ENCODE measurements at places on chromosomes 6 and 20. TPM values are rescaled to one million over a fixed set of nuclear protein-coding genes. Genes with fewer than 3 reads are reported as not detected.

SNAP25 gene
- total RNA-seq = 0.67 TPM

DNA sequence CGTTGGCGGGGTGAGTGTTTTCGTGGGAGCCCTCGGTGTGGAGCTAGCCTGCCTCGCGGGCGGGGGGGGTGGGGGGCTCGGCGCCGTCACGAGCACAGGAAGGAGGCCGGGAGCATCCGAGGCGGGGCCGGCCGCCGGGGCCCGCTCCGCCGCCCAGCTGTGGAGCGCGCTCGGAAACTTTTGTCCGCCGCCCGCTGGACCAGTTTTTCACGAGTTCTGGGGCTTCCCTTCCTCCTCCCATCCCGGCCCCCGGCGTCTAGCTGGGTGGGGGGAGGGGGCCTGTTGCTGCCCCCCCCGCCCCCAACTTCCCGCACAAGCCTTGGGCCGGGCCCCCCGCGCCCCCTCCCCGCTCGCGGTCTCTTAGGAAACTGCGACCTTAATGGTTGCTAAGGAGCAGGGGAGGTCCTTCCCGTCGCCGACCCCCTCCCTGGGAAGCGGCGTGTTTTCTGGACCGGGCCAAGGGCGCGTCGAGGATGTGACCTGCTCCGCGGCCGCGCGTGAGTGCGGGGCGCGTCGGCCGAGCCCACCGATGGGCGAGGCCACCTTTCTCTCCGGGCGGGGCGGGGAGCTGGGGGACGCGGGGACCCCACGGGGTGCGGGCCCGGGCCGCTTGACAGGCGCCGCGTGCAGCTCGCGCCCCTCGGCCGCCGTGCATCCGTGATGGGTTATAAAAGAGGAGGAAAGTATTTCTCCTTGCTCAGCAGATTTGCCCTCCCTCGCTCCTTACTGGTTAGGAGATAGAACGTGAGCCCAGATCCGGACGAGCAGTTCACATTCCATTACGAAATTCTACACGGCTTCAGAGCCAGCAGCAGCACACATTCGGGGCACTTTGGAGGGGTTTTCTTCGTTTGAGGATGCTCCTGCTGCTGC lies 1.4 kb downstream of the RREB1 start:
- peak overlapping the region; percentile 97 for H3K27ac ChIP-seq
- no peaks in the 10 kb centered on the region for H3K27me3 ChIP-seq
- peak; percentile 74 for DNase-seq
- peaks cover 30% of the 10 kb centered on the region for H3K4me1 ChIP-seq

GRCh38 chr20:46122071-46122470 lies 4.0 kb downstream of the CD40 start:
- H3K36me3 ChIP-seq = no peaks in the 10 kb centered on the region
- H3K27me3 ChIP-seq = no peaks in the 10 kb centered on the region
- H3K4me3 ChIP-seq = no peak overlapping the region
- H3K4me1 ChIP-seq = peaks cover 13% of the 10 kb centered on the region
- H3K27ac ChIP-seq = no peak overlapping the region

DNA sequence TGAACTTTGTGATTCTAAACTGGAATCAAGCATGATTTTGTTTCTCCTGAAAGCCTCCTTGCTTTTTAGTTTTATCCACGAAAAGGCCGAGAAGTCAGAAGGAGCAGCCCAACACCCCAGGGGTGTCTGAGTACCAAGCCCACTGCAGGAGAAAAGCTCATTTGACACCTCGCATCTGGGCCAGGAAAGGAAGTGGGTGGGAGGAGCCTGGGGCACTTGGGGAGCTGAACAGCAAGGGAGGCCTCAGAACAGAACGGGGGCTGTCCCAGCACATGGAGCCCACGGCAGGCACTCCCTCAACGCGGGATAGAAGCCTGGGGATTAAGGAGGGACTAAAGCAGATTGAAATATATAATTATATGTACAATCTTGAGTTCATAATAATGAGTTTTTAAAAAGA lies 6.6 kb downstream of the KIF25 start:
- H3K36me3 ChIP-seq = no peaks in the 10 kb centered on the region
- no peaks in the 10 kb centered on the region for H3K27me3 ChIP-seq
- H3K4me3 ChIP-seq = no peak overlapping the region
- no peak for DNase-seq
- H3K27ac ChIP-seq = no peak overlapping the region
- H3K4me1 ChIP-seq = no peaks in the 10 kb centered on the region

DNA sequence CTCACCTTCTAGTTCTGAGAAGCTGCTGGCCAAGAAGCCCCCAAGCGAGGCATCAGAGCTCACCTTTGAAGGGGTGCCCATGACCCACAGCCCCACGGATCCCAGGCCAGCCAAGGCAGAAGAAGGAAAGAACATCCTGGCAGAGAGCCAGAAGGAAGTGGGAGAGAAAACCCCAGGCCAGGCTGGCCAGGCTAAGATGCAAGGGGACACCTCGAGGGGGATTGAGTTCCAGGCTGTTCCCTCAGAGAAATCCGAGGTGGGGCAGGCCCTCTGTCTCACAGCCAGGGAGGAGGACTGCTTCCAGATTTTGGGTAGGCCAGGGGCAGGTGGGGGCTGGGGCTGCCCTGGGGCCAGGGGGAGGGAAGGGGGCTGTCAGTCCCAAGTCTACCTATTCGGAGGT lies 2.3 kb downstream of the MYLK2 start:
- peak overlapping the region; percentile 64 for H3K27ac ChIP-seq
- no peaks in the 10 kb centered on the region for H3K27me3 ChIP-seq
- H3K4me3 ChIP-seq = no peak overlapping the region
- no peak for DNase-seq
- peaks cover 48% of the 10 kb centered on the region for H3K4me1 ChIP-seq

CGAS gene
- total RNA-seq = 6.2 TPM

TPD52L1 gene
- total RNA-seq = 357 TPM

DNA sequence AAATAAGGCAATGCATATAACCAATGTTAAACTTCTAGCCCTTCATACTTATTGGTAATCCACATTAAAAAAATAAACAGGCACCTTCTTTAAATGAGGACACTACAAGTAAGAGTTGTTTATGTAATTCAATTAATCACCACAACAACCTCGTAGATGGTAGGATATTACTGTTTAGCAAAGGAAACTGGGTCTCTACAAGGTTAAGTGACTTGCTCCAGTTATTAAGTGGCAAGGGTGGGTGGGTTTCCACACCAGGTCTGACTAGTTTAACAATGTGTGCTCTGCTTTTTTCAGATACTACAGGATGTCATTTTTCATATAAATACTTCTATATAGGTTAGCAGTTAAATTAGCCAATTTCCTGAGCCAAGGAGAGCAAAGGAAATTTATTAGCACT lies 129.1 kb downstream of the MAN1A1 start:
- H3K4me1 ChIP-seq = peaks cover 5% of the 10 kb centered on the region
- no peaks in the 10 kb centered on the region for H3K36me3 ChIP-seq
- H3K4me3 ChIP-seq = no peak overlapping the region
- DNase-seq = no peak
- no peak overlapping the region for H3K27ac ChIP-seq

DNA sequence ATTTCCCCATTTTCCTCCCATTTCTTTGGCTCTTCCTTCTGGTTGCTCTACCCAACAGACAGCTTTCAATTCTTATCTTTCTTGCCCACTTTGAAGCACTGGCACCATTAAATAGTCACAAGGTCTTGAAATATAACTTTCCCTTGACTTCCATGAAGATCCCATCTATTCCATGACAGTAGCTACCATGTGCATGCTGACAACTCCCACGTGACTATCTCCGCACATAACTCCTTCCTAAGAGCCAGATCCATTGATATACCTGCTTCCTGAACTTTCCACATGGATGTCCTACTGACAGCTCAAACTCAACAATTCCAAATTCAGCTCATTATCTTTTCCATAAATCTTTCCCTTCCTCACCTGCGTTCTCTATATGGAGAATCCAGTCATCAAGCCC lies 101.4 kb downstream of the RIN2 start:
- H3K36me3 ChIP-seq = no peaks in the 10 kb centered on the region
- DNase-seq = no peak
- no peaks in the 10 kb centered on the region for H3K27me3 ChIP-seq
- H3K4me3 ChIP-seq = no peak overlapping the region
- H3K4me1 ChIP-seq = peaks cover 7% of the 10 kb centered on the region

- no peaks in the 10 kb centered on the region for H3K4me1 ChIP-seq
- DNase-seq = no peak
- H3K4me3 ChIP-seq = no peak overlapping the region
Observed at GRCh38 chr6:28901831-28902230, 22.0 kb downstream of the TRIM27 start.

DNA sequence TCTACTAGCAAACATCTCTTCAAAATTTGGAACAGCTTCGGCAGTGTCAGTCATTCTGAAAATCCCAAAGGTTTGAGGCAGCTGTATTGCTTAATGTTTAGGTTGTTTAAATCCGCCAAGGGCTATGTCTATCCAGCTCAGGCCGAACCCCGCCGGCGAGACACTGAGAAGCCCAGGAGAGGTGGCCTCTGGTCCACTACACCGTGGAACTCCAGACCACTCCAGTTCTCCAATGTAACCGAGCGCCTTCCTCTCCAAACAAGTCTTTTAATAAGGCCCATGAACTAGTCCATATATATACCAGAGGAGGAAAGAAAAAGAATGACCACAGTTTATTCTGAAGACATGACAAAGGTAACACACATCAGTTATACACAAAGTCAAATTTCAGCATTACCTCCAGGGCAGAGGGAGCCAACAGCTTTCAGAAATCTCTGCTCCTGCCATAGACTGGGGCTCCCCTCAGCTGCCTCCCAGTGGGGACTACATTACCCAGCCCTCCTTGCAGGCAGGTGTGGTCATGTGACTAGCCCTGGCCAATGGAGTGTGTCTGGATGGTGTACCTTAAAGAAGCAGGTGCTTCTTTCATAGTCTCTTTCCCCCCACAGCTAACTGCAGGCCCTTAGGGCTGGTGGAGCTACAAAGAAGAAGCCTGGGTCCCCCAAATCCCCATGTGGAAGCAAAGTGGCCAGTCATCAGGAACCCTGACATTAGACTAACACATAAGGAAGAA lies at the start of gene RAMACL:
TSS of gene RAMACL (minus strand) at position 255 of the 733 bp plus-strand sequence. CDS start at position 54, 201 bp downstream.
- peak; percentile 32 for DNase-seq
- H3K4me3 ChIP-seq = no peak within 1 kb of the TSS
- no peaks in the 10 kb centered on the region for H3K36me3 ChIP-seq
- no peak within 1 kb of the TSS for H3K27ac ChIP-seq
- H3K27me3 ChIP-seq = no peaks in the 10 kb centered on the region
- peaks cover 17% of the 10 kb centered on the region for H3K4me1 ChIP-seq

- no peak for DNase-seq
- no peak overlapping the region for H3K4me3 ChIP-seq
- H3K36me3 ChIP-seq = no peaks in the 10 kb centered on the region
Observed at GRCh38 chr20:10800288-10800687, 126.5 kb upstream of the JAG1 start.

GRM1 gene
- total RNA-seq = 0.67 TPM

- H3K27ac ChIP-seq = no peak overlapping the region
- no peaks in the 10 kb centered on the region for H3K4me1 ChIP-seq
- H3K27me3 ChIP-seq = no peaks in the 10 kb centered on the region
Observed at GRCh38 chr6:138291036-138291848, 73.0 kb upstream of the PBOV1 start.

HRH3 gene
- not detected for total RNA-seq

GRCh38 chr6:31568537-31568961 lies 3.5 kb upstream of the LTA start:
- H3K27me3 ChIP-seq = no peaks in the 10 kb centered on the region
- no peaks in the 10 kb centered on the region for H3K36me3 ChIP-seq
- H3K4me1 ChIP-seq = no peaks in the 10 kb centered on the region
- H3K27ac ChIP-seq = no peak overlapping the region

SEL1L2 gene
- not detected for total RNA-seq

DNA sequence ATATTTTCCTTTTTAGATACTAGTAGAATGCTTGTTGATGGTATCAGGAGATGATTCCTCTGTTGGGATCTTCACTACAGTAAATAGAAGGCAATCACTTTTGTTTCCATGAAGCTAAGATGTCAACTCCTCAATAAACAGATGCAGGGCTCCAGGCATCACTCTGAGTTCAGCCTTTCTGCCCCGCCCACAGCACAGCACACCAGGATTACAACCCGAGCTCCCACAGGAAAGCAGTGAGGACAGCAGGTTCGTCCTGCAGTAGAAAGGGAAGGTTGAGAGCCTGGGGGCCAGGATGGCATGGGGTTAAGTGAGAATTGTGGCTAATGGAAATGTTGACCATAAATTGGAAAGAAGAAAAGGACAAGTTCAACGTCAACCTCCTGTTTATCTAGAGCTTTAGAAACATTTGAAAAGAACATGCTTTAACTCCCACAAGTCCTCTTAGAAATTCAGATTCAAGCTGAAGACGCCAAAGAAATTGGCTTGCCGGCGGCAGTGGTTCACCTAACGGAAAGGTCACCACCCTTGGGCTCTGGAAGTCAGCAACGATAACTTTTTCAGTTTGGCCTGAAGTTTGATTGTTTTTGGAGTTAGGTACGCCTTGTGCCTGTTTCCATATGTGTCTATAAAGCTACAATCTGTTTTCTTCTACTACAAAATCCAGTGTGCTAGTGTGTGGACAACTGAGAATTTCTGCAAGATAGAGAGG lies 144.4 kb upstream of the PDE10A start:
- no peak overlapping the region for H3K27ac ChIP-seq
- H3K27me3 ChIP-seq = no peaks in the 10 kb centered on the region
- no peaks in the 10 kb centered on the region for H3K4me1 ChIP-seq
- DNase-seq = no peak

DEFB124 gene
- not detected for total RNA-seq

CLVS2 gene
- total RNA-seq = not detected

OR2J2 gene
- total RNA-seq = not detected

LRFN2 gene
- total RNA-seq = not detected

GRCh38 chr6:39882531-39882899 lies 51.7 kb downstream of the MOCS1 start:
- H3K27me3 ChIP-seq = no peaks in the 10 kb centered on the region
- DNase-seq = peak; percentile 62
- no peak overlapping the region for H3K4me3 ChIP-seq
- H3K4me1 ChIP-seq = peaks cover 48% of the 10 kb centered on the region
- no peak overlapping the region for H3K27ac ChIP-seq

GRCh38 chr6:1389369-1390132 lies at the start of gene FOXF2:
TSS of gene FOXF2 (plus strand) at chr6:1389576. CDS start at chr6:1389948, 372 bp downstream.
- H3K27me3 ChIP-seq = peaks cover 48% of the 10 kb centered on the region
- no peaks in the 10 kb centered on the region for H3K36me3 ChIP-seq
- DNase-seq = no peak
- peak within 1 kb of the TSS; percentile 25 for H3K4me3 ChIP-seq
- H3K4me1 ChIP-seq = peaks cover 42% of the 10 kb centered on the region
- no peak within 1 kb of the TSS for H3K27ac ChIP-seq

DNA sequence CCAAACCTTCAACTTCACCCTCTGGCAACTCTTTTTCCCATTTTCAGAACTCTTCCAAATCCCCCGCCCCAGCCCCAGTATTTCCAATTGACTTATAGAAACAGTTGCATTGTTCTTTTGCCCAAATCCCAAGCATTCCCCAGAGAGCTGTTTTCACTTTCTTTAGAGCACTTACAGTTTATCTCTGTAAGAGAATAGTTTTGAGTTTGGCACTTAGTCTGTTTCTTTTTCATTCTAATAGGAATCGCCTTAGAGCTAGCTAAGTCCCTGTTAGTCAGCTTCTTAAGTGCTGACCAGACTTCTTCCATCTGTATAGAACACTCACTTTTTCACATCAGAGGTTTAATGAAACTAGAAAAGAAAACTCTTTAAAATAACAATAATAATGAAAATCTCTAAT lies 374.2 kb upstream of the FLRT3 start:
- no peaks in the 10 kb centered on the region for H3K4me1 ChIP-seq
- H3K27ac ChIP-seq = no peak overlapping the region
- DNase-seq = no peak
- no peak overlapping the region for H3K4me3 ChIP-seq
- H3K36me3 ChIP-seq = no peaks in the 10 kb centered on the region

FNDC1 gene
- total RNA-seq = 16.5 TPM
